ENCODE measurements at places on chromosomes 5 and 9. TPM values are rescaled to one million over a fixed set of nuclear protein-coding genes. Genes with fewer than 3 reads are reported as not detected.

The LHX6 gene
- polyA plus RNA-seq, result not detected

The PCDHGB1 gene
- not detected for polyA plus RNA-seq

The PPP3R2 gene
- 0.17 TPM for polyA plus RNA-seq

The TNFSF15 gene
- not detected for polyA plus RNA-seq

The NR4A3 gene
- polyA plus RNA-seq, result 0.43 TPM
